ENCODE measurements at places on chromosomes 5 and 9.

- DNase-seq, result no peak
Observed at GRCh38 chr5:57171816-57172465, 1.9 kb upstream of the GPBP1 start.

- DNase-seq, result no peak
Observed at GRCh38 chr5:23648656-23649055, 141.2 kb downstream of the PRDM9 start.

DNA sequence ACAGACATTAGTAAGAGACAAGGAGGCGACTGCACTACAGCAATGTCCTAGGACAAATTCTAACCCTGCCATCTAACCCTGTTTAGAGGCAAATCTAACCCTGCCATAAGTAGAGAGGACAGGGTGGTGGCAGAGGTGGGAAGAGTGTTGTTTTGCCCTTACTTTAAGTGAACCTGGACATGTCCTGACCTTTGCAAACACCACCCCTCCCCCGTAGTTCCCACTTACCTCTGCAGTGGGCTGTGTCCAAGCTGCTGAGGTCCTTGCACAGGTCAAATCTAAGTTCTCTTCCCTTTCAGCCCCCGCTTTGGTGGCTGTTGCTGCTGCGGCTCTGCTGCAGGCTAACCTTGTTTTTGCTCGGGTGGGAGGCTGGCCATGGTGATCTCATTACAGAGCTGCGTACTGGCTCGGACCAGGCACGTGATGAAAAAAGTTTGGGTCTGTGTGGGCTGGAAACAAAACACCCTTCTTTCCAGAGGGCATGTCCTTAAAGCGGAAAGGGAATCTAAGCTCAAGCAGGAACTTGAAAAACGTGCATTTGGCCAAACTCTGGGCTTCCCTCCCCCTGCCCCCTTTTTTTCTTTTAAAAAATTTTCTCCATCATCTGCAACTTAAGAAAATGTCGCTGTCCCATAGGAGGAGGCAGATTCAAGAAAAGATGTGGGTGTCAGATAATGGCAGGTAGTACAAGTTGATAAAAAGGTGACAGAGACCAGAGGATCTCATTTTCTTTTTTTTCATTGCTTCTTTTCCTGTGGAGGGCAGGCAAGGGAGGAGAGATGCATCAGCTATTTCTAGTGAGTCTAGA is at the start of gene FAXDC2:
FAXDC2 (minus strand) TSS at position 349 of the 808 bp plus-strand sequence. CDS start 12,425 bp downstream, outside the sequence.
- no peak for DNase-seq

GRCh38 chr5:67954351-67954750 is 261.2 kb upstream of the PIK3R1 start:
- DNase-seq, result no peak

DNA sequence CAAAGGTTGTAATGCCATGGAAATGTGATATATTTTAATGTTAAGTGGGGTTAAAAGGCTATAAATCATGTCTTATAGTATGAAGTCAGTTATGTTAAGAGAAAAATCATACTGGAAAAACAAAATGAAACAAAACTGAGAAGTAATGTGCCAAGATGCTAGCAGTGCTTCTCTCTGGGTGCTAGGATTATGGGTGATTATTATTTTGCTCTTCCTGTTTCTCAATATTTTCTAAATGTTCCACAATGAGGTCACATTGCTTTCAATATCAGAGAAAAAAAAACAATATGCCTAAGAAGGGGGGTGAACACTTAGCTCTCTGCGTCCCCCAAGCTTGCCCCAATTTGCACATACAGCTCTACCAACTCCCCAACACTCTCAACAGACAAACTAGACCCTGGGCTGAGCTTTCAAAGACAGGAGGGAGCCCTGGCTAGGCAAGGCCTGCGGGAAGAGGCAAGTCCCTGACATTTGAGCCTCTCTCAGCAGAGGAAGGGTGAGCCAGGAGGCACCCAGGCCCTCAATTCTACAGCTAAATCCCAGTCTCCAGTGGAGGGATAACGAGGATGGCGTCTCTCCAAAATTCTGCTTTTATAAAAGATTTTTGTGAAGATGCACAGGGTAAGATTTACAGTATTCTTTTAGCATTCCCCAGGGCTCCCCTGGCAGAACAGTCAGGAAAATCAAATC is 24.4 kb downstream of the WHRN start:
- no peak for DNase-seq

- DNase-seq, result no peak
Observed at GRCh38 chr5:66041627-66042026, 102.5 kb upstream of the SREK1 start.

GRCh38 chr5:137822158-137822764 is 45.4 kb upstream of the MYOT start:
- no peak for DNase-seq

DNA sequence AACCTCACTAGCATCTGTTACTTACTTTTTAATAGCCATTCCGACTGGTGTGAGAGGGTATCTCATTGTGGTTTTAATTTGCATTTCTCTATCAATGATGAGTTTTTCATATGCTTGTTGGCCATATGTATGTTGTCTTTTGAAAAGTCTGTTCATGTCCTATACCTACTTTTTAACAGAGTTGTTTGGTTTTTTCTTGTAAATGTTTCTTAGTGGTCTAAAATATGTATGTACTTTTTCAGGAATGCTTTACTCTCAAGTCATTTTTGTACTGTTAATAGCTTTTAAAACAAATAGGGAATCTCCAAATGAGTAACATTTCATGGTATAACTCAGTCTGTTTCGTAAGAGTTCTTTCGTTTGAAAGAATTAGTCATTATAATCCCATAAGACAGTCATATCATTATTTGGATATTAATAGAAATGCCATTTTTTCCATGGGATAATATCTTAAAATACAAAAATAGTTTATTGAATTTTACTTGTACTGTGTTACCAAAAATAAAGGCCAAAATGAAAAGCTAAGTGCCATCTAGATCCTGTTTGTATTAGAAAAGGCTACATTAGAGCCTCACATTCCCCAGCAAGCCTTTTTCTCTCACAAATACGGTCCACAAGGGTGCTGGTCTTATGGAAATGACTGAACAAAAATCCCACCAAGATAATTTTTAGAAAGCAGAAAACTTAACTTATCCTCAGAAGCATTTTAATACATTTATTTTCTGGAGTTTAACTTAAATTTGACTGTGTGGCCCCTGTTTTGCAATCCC is 247.7 kb downstream of the PJA2 start:
- no peak for DNase-seq

DNA sequence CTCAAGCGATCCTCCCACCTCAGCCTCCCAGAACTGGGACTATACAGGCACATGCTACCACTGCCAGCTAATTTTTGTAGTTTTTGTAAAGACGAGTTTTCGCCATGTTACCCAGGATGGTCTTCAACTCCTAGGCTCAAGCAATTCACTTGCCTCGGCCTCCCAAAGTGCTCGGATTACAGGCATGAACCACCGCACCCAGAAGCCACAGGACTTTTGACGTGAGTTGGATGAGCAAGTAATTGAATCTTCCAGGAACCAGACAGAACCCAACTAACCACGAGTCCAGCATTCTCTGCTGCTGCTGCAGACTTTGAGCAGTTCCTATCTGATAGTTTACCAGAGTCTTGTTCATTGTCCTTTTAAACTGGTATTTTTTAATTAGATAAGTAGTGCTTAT is 9.6 kb upstream of the ATP6V0E1 start:
- DNase-seq, result no peak

- no peak for DNase-seq
Observed at GRCh38 chr5:168790002-168790635, 211.0 kb upstream of the PANK3 start.

- no peak for DNase-seq
Observed at GRCh38 chr5:116032094-116032517, at the start of gene ARL14EPL. Gene ARL14EPL, plus strand, starts transcription at chr5:116032472. Its CDS starts 18,994 bp downstream, at chr5:116051466.

- no peak for DNase-seq
Observed at GRCh38 chr5:42811591-42812446, at the start of gene SELENOP. Gene SELENOP, minus strand, starts transcription at chr5:42811892. Its CDS starts 3,539 bp downstream, at chr5:42808353.

DNA sequence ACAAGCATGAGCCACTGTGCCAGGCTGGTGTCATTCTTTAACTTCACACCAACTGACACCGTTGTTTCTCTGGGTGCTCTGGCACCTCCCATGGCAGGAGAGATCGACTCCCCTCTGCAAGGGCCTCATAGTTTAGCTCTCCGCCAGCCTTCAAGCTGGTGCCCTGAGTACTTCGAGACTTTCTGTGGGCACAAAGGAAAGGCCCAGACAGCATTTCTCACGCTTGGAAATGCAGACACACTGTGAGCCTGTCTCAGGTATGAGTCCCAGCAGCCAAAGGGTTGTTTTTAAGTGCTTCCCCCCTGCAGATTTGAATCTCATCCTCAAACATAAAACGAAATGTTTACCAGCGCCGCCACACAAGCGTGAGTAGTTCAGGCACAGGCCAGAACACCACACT is 11.1 kb upstream of the TCF7 start:
- no peak for DNase-seq

DNA sequence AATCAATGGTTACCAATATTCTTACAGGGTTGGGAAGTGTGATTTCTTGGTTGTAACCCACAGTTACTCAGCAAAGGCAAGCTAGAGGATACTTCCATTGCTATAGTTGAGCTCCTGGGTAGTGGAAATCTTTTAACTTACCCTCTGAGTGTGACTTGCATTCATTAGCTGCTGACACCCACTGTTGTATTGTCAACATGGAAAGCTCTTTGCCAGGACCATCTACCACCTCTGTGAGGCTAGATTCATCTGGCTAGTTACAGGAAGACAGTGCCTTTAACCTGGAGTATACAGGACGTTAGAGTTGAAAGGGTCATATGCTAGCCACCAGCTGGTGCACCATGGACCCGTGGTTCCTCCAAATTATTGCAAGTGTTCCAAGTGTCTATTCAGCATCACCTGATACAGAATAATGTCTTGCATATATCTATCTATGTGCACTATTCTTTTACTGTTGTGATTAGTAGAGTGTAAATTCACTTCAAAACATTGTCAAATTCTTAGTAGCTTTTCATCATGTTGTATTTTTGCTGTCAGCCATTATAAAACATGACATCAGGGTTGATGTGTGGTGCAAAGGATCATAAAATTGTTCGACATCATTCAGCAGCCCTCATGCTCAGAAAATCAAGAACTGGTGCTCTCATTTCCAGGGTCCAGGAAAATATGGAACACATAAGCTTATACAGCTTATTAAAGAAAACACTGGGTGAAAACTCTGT is 239.0 kb downstream of the PJA2 start:
- DNase-seq, result no peak

- no peak for DNase-seq
Observed at GRCh38 chr5:18900644-18901043, 1087.4 kb downstream of the CDH18 start.

GRCh38 chr5:113118298-113118697 is 141.7 kb downstream of the DCP2 start:
- DNase-seq, result no peak

- DNase-seq, result no peak
Observed at GRCh38 chr5:131671409-131671808, 36.4 kb upstream of the RAPGEF6 start.

- no peak for DNase-seq
Observed at GRCh38 chr9:124342402-124342775, 72.9 kb downstream of the PSMB7 start.

GRCh38 chr5:79962575-79963222 is 28.4 kb downstream of the MTX3 start:
- no peak for DNase-seq

DNA sequence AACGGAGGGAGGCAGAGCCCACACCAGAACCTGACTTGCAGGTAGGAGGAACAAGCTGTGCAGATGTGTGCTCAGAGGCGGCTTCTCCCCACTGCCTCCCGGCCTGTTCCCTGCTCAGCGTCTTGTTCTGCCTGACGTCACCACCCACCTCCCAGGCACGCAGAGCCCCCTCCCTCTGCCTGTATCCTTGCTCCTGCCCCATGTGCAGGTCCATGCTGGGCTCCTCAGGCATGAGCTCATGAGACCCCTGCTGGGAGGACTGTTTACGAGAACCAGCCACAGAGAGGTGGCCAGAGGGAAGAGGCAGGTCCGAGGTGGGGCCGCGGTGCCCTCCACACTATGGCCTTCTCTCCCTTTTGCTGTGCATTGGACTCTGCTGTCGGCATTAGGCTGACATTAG is 45.5 kb downstream of the SLC6A3 start:
- DNase-seq, result no peak

- DNase-seq, result no peak
Observed at GRCh38 chr5:139639619-139640380, 8.3 kb upstream of the CXXC5 start.

- DNase-seq, result no peak
Observed at GRCh38 chr9:77556396-77556795, 91.7 kb downstream of the GNA14 start.

- DNase-seq, result no peak
Observed at GRCh38 chr5:125558466-125558865, 812.0 kb upstream of the ZNF608 start.

GRCh38 chr5:125295405-125295872 is 549.0 kb upstream of the ZNF608 start:
- DNase-seq, result no peak

GRCh38 chr9:22740781-22741180 is 294.2 kb downstream of the DMRTA1 start:
- no peak for DNase-seq

DNA sequence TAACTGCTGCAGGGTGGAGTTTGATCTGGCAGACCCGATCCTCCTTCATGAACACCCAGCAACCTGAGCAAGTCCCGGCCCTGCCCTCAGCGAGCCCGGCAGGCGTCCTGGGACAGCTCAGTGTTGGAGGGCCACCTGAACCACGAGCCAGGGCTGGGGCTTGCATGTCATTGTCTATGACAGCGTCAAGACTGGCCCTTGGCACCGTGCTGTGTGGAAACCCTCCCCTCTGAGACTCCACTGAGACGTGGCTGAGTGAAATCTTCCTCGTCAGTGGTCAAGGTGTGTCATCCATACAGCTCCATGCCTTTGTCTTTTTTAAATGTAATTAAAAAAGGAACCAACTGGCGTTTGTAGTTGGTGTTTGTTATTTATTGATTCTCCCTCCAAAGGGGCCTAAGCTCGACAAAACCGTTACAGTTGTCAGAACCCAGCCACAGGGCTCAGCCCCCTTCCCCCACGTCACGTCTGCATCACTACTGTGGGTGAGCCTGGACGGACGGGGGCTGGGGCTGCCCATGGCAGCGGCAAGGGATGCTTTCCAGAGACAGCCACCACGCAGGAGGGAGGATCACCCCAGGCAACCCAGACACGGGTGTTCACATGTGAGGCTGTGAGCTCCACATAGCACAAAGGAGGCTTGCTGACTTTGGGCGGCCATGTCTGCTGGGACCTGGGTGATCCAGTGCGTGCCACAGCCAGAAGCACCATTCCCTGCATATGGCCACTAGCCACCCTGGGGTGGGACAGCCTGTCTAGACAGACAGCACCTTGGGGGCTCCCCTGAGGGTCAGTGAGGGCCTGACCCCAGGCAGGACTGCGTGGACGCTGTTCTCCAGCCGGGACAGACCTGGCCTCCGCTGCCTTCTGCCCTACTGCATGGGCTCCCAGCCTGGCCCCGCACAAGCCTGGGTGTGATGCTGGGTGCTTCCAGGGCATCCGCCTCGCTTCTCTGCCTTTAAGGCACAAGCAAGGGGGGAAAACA is 7.3 kb downstream of the UCK1 start:
- DNase-seq, result no peak

GRCh38 chr5:135055396-135055795 is 21.4 kb upstream of the PITX1 start:
- no peak for DNase-seq

- DNase-seq, result no peak
Observed at GRCh38 chr5:23579566-23579965, 72.2 kb downstream of the PRDM9 start.

GRCh38 chr5:142486020-142486419 is 161.2 kb upstream of the SPRY4 start:
- DNase-seq, result no peak
